Colonic mucosa (tissue), 4 donors: ENCODE measurements at places on chromosomes 13 and 19. TPM values are rescaled to one million over a fixed set of nuclear protein-coding genes. Genes with fewer than 3 reads are reported as not detected.

Gene NUP58
- total RNA-seq: 52.4 TPM

Gene DNAAF3
- total RNA-seq: 1.6 TPM

Gene PSG2
- not detected for total RNA-seq

Gene C2CD4C
- total RNA-seq: 0.96 TPM

Gene COL4A1
- total RNA-seq: 27.0 TPM

Gene PARP4
- 137 TPM for total RNA-seq
